ENCODE measurements at places on chromosomes 2 and 18.

DNA sequence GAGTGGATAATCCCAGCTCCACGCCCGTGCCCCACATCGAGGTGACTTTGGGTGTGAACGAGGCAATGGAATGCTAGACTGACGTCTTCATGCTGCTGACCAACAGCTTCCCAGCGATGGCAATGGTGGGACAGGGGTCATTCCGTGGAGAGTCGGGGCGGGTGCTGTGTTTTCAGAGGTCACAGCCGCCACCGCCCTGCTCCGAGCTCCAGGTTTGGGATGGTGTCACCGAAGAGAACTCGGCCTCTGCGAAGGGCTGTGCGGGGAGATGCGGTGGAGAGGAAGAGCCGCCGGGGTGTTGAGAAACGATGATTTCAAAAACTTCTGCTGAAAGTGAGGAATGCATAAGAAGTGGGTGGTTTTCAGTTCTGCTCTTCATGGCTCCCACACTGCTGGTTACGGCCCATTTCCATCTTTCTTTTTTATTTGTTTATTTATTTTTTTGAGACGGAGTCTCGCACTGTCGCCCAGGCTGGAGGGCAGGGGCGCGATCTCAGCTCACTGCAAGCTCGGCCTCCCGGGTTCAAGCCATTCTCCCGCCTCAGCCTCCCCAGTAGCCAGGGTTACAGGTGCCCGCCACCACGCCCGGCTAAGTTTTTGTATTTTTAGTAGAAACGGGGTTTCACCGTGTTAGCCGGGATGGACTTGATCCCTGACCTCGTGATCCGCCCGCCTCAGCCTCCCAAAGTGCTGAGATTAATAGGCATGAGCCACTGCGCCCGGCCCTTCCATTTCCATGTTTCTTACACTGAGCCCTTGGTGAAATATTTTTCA lies 142.6 kb downstream of the RTP5 start:
- no peak for DNase-seq

DNA sequence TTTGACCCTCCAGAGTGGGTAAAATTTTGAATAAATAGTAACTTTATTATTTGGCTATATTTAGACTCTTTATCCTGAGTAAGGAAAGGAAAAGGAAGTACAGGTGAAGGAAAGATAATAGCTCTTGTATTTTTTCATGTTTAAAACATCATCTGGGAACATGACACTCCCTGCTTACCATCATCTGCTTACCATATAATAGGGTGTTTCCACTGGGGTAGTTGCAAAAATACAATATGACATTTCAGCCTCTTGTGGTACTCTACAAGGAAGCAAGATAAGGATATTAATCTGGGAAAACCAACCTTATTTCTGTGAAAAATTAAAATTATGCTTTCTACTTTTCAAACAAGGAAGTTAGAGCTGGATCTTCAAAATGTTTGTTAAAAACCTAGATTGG lies 9.9 kb downstream of the RELCH start:
- no peak for DNase-seq

DNA sequence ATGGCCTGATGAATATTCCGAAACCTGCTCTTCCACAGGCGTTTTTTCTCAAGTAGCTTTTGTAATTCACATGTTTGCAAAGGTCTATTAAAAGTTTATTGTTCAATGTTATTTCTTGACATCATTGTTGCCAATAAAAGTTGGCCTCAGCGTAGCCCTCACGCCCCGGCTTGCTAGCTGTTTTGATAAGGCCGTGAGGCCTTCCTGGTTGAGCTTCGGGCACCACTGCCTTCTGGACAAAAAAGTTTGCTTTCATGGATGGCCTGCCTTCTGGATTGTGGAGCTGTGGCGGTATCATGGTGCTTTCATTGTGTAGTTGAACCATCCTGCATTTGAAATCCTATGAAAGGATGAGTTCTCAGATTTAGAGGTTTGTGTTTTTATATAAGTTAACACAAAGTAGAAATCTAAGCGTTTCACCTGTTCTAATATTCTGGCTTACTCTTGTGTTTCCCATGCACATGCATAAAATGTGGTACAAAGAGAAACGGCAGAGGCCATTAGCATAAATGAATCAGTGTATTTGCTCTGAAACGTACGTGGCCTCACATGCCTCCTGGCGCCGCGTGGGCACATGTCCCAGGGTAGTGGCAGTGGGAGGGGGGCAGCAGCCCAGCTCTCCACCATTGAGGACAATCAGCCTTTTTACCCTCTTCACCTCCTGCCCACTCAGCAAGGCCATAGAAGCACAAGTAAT lies 134.5 kb downstream of the NCK2 start:
- DNase-seq: no peak

GRCh38 chr2:65129286-65129825 lies 550 bp downstream of the RAB1A start:
- DNase-seq: no peak

- DNase-seq: no peak
Measured at GRCh38 chr18:505483-506122, 5.1 kb upstream of the COLEC12 start.
